Fibroblast of skin of right quadriceps (primary cell): ENCODE measurements at places on chromosomes 6 and 20.

DNA sequence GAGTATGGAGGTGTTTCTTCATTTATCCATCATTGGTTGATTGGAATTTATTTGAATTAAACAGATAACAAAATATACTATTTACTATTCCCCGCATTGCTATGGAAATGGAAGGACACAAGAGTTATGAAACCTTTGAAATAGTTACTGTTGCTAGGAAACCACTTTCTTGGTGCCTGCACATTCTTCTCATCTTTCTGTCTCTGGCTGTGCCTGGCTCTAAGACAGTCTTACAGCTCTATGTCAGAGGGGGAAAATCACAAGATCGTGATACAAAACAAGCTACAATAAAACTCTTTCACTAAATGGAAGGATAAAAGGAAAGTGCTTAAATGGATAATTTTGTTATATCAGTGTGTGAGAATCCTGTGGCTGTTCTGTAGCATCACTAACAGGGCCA lies 453.0 kb downstream of the LMBRD1 start:
- DNase-seq = no peak

DNA sequence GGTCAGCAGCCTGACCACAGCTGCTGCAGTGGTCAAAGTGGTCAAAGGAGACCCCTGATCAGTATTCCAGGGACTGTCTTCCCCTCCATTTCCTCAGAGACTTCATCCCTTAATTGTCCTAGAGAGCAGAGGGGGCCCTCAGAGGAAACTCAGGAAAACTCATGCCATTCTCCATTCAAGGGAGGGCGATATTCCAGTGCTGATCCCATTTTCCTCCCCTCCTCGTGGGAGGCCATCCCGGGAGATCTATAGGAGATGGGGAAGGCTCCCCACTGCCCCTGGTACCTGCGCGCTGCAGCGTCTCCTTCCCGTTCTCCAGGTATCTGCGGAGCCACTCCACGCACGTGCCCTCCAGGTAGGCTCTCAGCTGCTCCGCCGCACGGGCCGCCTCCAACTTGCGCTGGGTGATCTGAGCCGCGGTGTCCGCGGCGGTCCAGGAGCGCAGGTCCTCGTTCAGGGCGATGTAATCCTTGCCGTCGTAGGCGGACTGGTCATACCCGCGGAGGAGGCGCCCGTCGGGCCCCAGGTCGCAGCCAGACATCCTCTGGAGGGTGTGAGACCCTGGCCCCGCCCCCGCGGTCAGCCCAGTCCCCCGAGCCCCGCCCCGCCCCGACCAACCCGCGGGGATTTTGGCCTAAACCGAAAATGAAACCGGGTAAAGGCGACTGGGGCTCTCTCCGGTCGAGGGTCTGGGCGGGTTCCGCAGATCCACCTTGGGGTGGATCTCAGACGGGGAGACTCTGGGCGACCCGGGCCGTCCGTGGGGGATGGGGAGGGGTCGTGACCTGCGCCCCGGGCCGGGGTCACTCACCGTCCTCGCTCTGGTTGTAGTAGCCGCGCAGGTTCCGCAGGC lies 878 bp downstream of the HLA-C start:
- DNase-seq = no peak

GRCh38 chr6:43827898-43828297 lies 57.9 kb downstream of the VEGFA start:
- DNase-seq = no peak

DNA sequence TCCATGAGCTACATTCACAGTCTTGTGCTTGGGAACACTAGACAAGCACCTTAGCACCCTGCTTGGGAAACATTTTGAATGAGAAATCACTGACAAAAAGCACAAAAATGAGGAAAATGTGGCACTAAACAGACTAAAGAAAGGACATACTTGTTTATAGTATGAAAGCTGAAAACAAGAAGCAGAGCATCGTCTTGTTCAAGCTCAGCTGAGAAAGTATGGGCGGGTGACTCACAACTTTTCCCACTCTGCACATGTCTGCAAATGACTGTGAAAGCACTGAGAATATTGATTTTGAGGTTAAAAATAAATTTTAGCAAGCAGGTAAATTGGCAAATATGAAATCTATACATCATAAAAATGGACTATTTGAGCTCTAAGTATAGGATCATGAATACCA lies 725.3 kb downstream of the COL12A1 start:
- DNase-seq = no peak
